ENCODE measurements at places on chromosomes 16 and 17.

- no peak for DNase-seq
Observed at GRCh38 chr16:70348991-70349390, 2.3 kb downstream of the DDX19A start.

DNA sequence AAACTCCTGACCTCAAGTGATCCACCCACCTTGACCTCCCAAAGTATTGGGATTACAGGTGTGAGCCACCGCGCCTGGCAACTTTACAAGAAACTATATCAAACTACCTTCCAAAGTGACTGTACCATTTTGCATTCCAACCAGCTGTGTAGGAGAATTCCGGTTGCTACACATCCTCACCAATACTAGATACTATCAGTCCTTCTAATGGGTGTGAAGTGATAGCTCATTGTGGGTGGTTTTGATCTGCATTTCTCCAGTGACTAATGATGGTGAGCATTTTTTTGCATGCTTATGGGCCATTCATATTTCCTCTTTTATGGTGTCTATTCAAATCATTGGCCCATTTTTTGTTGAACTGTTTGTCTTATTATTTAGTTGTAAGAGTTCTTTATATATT is 37.7 kb downstream of the SCNN1B start:
- no peak for DNase-seq

DNA sequence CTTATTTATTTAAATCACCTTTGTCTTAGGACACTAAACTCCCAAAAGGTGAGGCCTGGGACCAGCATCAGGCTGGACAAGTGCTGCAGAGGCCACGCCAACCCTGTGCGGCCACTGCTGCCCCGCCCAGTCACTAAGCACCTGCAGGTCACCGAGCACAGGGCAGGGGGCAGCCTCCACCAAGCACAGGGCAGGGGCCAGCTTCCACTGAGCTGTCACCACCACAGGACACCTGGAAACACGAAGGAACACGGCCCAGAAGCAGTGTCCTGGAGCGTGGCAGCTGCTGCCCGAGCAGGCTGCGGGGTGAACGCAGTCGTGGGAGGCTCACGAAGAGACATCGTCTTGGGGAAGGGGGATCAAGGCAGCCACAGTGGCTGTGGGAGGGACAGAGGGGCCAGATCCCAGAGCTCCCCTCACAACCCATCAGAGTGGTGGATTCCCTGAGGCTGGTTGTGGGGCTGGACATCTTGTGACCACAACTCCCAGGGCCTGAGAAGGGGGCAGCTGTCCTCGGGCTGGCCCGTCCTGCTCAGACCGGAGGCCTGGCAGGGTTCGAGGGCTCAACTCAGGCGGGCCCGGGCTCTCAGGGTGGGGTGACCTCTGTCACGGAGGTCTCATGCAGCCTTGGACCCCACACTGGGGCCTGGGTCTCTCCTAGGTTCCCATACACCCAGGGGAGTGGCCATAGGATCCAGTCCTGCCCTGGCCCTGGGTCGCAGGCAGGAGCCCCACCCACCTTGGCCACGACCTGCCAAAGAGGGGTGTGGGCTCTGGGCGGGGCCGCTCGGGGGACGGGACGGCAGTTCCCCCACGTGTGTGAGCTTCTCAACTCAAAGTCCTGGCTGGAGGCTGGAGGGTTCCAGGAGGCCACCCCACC is 18.7 kb downstream of the RAB40B start:
- no peak for DNase-seq

DNA sequence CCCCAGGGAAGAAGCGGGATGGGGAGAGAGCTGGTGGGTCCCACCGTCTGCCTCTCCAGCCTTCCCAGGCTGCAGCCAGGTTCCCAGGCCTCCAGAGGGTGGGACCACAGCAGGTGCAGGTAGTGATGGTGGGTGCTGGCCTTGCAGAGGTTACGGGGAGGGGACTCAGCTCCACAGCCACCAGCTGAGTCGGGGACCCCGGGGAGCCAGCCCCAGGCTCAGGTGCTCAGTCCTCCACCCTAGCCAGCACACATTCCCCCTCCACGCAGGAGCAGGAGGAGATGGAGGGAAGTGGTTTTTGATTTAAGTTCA is 5.0 kb downstream of the TP53I13 start:
- DNase-seq, result no peak

GRCh38 chr16:26667307-26667706 is 399.4 kb upstream of the C16orf82 start:
- no peak for DNase-seq

DNA sequence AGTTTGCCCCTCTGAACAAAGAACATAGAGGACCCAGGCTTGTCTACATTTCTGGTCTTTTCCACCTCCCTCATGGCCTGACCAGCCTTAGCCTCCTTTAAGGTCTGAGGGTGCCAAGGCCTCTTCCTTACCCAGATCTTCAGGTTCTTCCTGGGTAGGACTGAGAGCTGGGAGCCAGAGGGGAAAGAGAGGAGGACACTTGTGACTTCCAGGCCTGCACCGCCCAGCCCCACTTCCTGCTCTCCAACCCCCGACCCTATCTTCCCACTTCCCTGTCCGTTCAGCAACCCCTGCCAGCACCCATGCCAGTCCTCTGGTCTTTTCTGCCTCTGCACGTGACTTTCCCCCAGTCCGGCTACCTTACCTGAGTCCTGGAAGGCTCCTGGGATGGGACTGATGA is 534 bp downstream of the PRSS36 start:
- DNase-seq, result no peak

GRCh38 chr16:67164599-67165061 is at the start of gene HSF4:
HSF4 (plus strand) TSS chr16:67164745; CDS start chr16:67164812, 67 bp downstream.
- peak; percentile 80 for DNase-seq

- DNase-seq, result no peak
Observed at GRCh38 chr17:8753976-8754440, 4.3 kb downstream of the SPDYE4 start.

All from frontal cortex (tissue), 4 donors.